NCI-H1092 (cell line): ENCODE measurements at places on chromosomes 2 and 18.

- DNase-seq, result no peak
Observed at GRCh38 chr2:112601754-112602153, 17.3 kb downstream of the CHCHD5 start.

GRCh38 chr2:62642429-62643099, 62.9 kb upstream of the EHBP1 start:
- no peak for DNase-seq

DNA sequence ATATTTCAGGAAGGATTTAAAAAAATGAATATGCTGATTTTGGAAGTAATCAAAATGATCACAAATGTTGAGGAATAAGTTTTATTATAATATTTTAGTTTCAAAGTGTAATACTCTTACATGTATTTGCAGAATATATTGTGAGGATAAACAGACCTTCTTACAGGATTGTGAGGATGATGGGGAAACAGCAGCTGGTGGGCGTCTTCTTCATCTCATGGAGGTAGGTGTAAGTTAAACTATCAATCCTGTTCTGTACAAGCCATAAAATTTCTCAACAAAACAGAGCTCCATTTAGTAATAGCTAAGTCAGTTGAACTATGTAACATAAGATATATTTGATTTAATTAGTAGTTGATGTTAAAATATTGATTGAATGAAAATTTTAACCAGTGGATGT, 12.5 kb upstream of the HRH4 start:
- no peak for DNase-seq

- no peak for DNase-seq
Observed at GRCh38 chr2:235839974-235840373, 328.2 kb downstream of the GBX2 start.

GRCh38 chr2:144493027-144493809, 26.7 kb downstream of the ZEB2 start:
- no peak for DNase-seq
